ENCODE measurements at places on chromosomes 3 and 15. TPM values are rescaled to one million over a fixed set of nuclear protein-coding genes. Genes with fewer than 3 reads are reported as not detected.

MORC1 gene
- not detected for total RNA-seq

HTR3E gene
- not detected for total RNA-seq

SPATA12 gene
- total RNA-seq: not detected

IL5RA gene
- total RNA-seq: not detected

SACM1L gene
- 78.0 TPM for total RNA-seq

SNX22 gene
- total RNA-seq: 0.51 TPM

CFAP44 gene
- 6.4 TPM for total RNA-seq

All from T-helper 1 cell treated with Interleukin-12 subunit alpha and Interleukin-12 subunit beta and Interleukin-4 antibody, amounts not matched to agents 30 ng/mL and 1 ng/mL, for 36 hours (primary cell).